ENCODE measurements at places on chromosomes 2 and 18. TPM values are rescaled to one million over a fixed set of nuclear protein-coding genes. Genes with fewer than 3 reads are reported as not detected.

The NT5C1B gene
- not detected for total RNA-seq

The IL1F10 gene
- total RNA-seq = not detected

The KCNG2 gene
- not detected for total RNA-seq

The MRO gene
- total RNA-seq = 0.07 TPM

The GPR155 gene
- 9.3 TPM for total RNA-seq

The CCDC85A gene
- 0.13 TPM for total RNA-seq

The SAG gene
- not detected for total RNA-seq

The MLPH gene
- total RNA-seq = 14.2 TPM

The UGT1A3 gene
- not detected for total RNA-seq

The RAB17 gene
- total RNA-seq = 0.83 TPM

The INHBB gene
- total RNA-seq = 0.52 TPM

The MYO1B gene
- 246 TPM for total RNA-seq

The KCTD18 gene
- total RNA-seq = 24.4 TPM

The DSG2 gene
- 5.2 TPM for total RNA-seq

The SNTG2 gene
- total RNA-seq = 0.07 TPM
